ENCODE measurements at places on chromosomes 5 and 9.

DNA sequence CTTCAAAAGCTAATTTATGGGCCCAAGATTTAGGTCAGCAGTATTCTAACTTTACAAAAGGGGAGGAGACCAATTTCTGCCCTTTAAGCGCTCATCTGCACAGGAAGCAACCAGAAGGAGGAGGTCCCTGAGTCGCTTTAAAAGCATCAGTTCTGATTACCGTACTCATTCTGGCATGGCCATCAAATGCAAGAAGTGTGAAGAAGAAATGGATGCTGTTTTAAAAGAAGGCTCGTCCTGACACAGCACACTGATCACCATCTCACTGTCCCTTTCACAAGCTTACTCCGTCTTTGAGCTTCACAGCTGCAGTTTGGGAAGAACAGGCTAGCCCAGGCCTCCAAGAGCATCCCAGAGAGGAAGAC is 17.5 kb downstream of the ZNF608 start:
- H3K27me3 ChIP-seq: no peaks in the 10 kb centered on the region
- no peak overlapping the region for H3K4me3 ChIP-seq
- H3K36me3 ChIP-seq: no peaks in the 10 kb centered on the region
- DNase-seq: no peak
- no peaks in the 10 kb centered on the region for H3K4me1 ChIP-seq

GRCh38 chr5:102845041-102845440 is 89.9 kb downstream of the PAM start:
- no peak overlapping the region for H3K27ac ChIP-seq
- H3K4me1 ChIP-seq: no peaks in the 10 kb centered on the region
- peaks cover 9% of the 10 kb centered on the region for H3K36me3 ChIP-seq
- DNase-seq: no peak
- no peaks in the 10 kb centered on the region for H3K27me3 ChIP-seq

- no peaks in the 10 kb centered on the region for H3K36me3 ChIP-seq
- H3K4me1 ChIP-seq: no peaks in the 10 kb centered on the region
- no peak overlapping the region for H3K27ac ChIP-seq
- no peak for DNase-seq
These were observed 392.0 kb downstream of the TMEM161B start for GRCh38 chr5:87876616-87877015.

DNA sequence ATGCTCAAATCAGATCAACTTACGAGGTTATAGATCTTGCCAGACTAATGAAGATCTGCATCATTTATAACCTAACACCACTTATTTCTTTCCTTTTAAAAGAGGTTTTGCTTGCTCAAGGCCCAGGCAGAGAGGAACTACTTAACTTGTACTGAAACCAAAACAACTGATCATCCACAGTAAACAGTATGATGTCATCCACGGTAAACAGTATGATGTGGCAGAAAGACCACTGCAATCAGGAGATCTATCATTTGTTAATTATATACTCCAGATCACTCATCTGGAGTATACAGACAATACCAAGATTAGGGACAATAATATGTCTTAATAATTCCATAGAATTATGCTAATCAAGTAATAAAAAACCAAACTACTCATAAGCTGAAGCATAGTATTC is 116.8 kb downstream of the ADAMTS6 start:
- H3K36me3 ChIP-seq: no peaks in the 10 kb centered on the region
- H3K4me3 ChIP-seq: no peak overlapping the region
- DNase-seq: no peak
- no peaks in the 10 kb centered on the region for H3K4me1 ChIP-seq
- no peaks in the 10 kb centered on the region for H3K27me3 ChIP-seq

- no peak for DNase-seq
- no peaks in the 10 kb centered on the region for H3K36me3 ChIP-seq
These were observed 32.6 kb downstream of the NKX2-5 start for GRCh38 chr5:173202266-173202875.

- H3K36me3 ChIP-seq: no peaks in the 10 kb centered on the region
- H3K4me1 ChIP-seq: no peaks in the 10 kb centered on the region
- DNase-seq: no peak
- H3K27me3 ChIP-seq: no peaks in the 10 kb centered on the region
- H3K4me3 ChIP-seq: no peak overlapping the region
These were observed 512.9 kb downstream of the HINT1 start for GRCh38 chr5:130652176-130652575.

GRCh38 chr5:179536676-179537075 is 13.7 kb upstream of the RUFY1 start:
- no peak for DNase-seq
- no peak overlapping the region for H3K27ac ChIP-seq
- H3K4me1 ChIP-seq: peaks cover 5% of the 10 kb centered on the region

DNA sequence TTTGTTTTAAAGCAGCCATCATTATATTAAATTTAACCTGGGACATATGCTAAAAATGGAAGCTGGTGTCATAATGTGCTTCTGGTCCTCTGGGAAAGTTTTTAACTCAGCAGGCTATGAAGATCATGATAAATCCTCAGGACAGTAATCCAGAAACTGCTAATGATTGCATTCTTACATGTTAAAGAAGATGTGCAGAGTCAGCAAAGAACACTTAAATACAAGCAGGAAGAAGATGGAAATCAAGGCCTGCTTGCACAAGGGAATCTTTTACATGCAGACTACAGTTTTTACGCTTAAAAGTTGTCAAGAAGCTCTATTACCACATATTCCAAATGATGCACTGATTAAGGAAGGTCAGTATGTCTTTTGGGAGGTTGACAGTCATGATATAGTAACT is 246.0 kb upstream of the PTPRD start:
- no peaks in the 10 kb centered on the region for H3K4me1 ChIP-seq
- H3K27me3 ChIP-seq: no peaks in the 10 kb centered on the region
- no peaks in the 10 kb centered on the region for H3K36me3 ChIP-seq
- DNase-seq: no peak

DNA sequence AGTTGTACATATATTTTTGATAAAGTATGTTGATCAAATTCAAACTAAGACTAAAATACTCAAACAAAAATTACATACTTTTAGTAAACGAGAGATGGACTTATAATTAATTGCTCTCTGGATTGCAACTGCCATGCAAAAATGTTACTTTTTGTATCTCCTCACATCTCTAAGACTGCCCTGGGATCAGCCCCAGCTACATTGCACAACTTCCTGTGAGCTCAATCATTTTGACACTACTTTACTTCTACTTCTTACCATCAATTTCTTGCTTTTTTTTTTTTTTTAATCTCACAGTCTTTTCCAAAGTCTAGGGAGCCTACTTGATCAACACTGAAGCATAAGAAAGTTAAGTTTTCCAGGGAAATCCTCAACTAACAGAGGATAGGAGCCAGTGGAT is 506.0 kb upstream of the CDH10 start:
- H3K36me3 ChIP-seq: no peaks in the 10 kb centered on the region
- no peak overlapping the region for H3K4me3 ChIP-seq
- H3K27me3 ChIP-seq: no peaks in the 10 kb centered on the region
- no peak overlapping the region for H3K27ac ChIP-seq
- no peak for DNase-seq

DNA sequence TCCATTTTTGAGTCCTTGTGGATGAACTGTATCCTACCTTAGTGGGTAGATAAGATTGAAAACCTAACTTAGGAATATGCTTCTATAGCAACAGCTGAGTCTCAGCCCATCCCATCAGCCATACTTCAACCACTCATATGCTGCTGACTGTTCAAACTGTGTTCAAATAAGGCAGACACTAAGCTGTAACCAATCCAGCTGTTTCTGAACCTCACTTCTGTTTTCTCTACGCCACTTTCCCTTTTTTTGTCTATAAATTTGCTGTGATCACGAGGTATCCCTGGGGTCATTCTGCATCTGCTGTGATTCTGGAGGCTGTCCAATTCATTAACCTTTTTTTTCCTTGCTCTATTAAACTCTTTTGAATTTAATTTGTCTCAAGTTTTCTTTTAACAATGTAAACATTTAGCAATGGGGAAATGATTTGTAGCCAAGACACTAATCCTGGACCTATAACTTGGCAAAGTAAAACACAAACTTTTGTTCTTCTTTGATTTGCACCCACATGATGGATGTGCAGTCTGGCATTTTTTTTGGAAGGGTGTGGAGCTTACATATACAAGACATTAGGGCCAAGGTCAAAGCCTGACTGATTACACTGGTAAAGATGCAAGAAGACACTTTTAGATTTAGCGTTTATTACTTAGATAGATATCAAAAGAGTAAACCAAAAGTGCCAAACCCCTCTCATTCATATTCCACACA is 14.9 kb upstream of the SCGB3A2 start:
- no peaks in the 10 kb centered on the region for H3K4me1 ChIP-seq
- DNase-seq: no peak
- H3K4me3 ChIP-seq: no peak overlapping the region
- H3K27me3 ChIP-seq: peaks cover under 1% of the 10 kb centered on the region

DNA sequence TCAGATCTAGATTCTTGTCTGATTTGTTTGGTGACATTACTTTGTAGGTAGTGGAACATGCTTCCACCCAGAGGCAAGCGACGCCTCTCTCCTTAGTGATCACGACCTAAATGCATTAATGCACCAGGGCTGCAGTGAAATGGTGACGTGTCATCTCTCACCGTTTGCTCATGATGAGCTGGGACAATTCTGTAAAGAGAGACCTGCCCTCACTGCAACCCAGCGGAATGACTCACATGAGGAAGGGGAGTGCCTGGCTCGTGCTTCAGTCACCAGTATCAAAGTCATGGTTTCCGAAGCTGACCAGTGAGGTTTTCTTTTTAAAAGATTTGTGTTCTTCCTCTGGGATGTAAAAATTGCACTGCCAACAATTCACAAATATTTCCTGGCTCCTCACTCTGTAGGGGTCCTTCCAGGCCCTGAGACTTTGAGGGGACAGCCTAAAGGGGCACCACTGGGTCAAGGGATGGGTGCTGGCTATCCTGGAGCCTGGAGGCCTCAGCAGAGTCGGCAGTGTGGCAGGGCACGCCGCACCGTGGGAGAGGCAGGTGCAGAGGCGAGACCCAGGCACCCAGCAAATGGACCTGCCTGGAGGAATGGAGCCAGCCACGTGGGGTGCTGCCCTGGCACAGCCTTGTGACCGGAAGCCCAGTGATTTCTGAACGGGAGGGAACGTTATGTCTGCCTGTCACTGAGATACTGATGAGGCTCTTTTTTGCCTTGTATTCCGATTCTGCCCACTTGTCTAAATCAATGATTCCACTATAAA is 17.3 kb downstream of the QSOX2 start:
- no peaks in the 10 kb centered on the region for H3K36me3 ChIP-seq
- peaks cover 11% of the 10 kb centered on the region for H3K4me1 ChIP-seq
- no peak overlapping the region for H3K27ac ChIP-seq
- DNase-seq: no peak
- H3K4me3 ChIP-seq: no peak overlapping the region
- no peaks in the 10 kb centered on the region for H3K27me3 ChIP-seq

- no peak overlapping the region for H3K27ac ChIP-seq
- H3K4me3 ChIP-seq: no peak overlapping the region
- H3K36me3 ChIP-seq: peaks cover 9% of the 10 kb centered on the region
These were observed 46.8 kb downstream of the ACO1 start for GRCh38 chr9:32431196-32431595.

DNA sequence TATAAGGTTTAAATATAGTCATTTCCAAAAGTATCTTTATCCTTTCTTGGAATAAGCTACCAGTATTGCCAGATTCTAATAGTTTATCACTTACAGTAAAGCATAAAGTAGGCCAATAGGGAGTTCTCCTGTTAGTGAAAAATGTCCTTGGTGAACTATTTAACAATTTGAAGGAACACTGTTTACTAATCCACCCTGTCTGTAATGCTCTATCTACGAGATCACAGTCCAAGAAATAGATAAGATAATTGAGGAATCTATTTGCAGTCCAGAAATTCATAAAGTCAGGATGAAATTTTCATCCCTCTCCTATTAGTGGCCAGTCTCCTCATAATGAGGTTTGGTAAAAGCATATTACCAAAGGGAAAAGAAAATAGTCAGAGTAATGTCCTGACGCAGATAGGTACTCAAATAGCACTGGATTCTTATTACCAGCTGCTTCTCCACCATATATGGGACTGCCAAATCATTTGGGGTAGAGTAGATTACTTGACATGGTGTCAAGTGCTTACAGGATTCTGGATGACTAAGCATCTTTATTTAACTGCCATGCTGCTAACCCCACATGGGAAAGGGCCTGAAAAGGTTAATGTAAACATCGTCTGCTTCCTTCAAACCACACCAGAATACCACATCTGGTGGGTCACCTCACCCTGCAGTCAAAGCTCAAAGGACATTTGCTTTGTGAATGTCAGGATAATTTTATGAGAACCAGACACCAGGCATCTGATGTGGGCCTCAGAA is 808.1 kb downstream of the EFNA5 start:
- H3K27me3 ChIP-seq: no peaks in the 10 kb centered on the region
- H3K4me3 ChIP-seq: no peak overlapping the region
- no peaks in the 10 kb centered on the region for H3K4me1 ChIP-seq
- H3K27ac ChIP-seq: no peak overlapping the region
- DNase-seq: no peak

- no peak overlapping the region for H3K4me3 ChIP-seq
- no peak for DNase-seq
- peaks cover 2% of the 10 kb centered on the region for H3K27me3 ChIP-seq
- no peaks in the 10 kb centered on the region for H3K4me1 ChIP-seq
These were observed 53.0 kb downstream of the ACTBL2 start for GRCh38 chr5:57429513-57430120.

DNA sequence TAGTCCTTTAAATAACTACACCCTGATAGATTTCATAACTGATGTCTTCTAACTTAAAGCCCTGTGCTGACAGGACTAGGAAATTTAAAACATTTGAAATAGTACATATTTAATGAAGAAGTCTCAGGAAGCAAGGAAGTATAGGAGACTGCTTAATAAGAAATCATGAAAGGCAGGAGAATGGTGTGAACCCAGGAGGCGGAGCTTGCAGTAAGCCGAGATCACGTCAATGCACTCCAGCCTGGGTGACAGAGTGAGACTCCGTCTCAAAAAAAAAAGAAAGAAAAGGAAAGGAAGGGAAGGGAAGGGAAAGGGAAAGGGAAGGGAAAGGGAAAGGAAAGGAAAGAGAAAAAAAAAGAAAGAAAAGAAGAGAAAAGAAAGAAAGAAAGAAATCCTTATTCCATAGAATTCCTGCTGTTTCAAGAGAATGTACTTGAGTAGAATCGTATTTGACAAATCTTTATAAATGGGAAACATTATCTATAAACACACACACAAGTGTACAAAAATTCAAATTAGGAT is 74.1 kb downstream of the BNC2 start:
- no peaks in the 10 kb centered on the region for H3K36me3 ChIP-seq
- H3K27me3 ChIP-seq: no peaks in the 10 kb centered on the region
- no peak overlapping the region for H3K4me3 ChIP-seq
- no peak overlapping the region for H3K27ac ChIP-seq
- no peaks in the 10 kb centered on the region for H3K4me1 ChIP-seq

DNA sequence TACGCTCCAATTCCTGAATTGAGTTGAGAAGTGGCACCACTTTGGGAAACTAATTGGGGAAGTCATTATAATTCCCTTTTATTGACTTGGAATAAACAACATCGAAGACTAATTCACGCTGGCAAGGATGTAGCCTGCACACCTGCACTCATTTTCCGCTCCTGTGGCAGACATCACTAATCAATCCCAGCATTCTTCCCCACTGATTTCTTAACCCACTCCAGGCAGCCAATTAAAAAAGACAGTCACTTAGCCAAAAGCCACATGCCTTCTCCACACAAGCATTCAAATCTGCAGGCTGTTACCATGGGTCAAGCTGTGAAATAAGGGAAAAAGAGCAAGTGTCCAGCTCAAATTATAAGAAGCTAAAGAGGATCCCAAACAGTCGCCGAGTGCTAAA is 68.2 kb upstream of the HRH2 start:
- H3K4me3 ChIP-seq: no peak overlapping the region
- DNase-seq: no peak
- H3K4me1 ChIP-seq: no peaks in the 10 kb centered on the region
- H3K27me3 ChIP-seq: peaks cover 10% of the 10 kb centered on the region

- H3K27me3 ChIP-seq: peaks cover 73% of the 10 kb centered on the region
- H3K4me1 ChIP-seq: peaks cover 15% of the 10 kb centered on the region
- no peak overlapping the region for H3K27ac ChIP-seq
- H3K4me3 ChIP-seq: peak overlapping the region; percentile 40
These were observed 1.0 kb downstream of the KLF4 start for GRCh38 chr9:107488375-107489143.

All from activated CD8-positive, alpha-beta memory T cell treated with anti-CD3 and anti-CD28 coated beads, Interleukin-2, amount 10 ng/mL, durations not matched to agents 7 days and 5 days (primary cell).